ENCODE measurements at places on chromosomes 12 and 14.

- DNase-seq = no peak
Observed at GRCh38 chr14:59093902-59094301, 94.6 kb upstream of the DAAM1 start.

DNA sequence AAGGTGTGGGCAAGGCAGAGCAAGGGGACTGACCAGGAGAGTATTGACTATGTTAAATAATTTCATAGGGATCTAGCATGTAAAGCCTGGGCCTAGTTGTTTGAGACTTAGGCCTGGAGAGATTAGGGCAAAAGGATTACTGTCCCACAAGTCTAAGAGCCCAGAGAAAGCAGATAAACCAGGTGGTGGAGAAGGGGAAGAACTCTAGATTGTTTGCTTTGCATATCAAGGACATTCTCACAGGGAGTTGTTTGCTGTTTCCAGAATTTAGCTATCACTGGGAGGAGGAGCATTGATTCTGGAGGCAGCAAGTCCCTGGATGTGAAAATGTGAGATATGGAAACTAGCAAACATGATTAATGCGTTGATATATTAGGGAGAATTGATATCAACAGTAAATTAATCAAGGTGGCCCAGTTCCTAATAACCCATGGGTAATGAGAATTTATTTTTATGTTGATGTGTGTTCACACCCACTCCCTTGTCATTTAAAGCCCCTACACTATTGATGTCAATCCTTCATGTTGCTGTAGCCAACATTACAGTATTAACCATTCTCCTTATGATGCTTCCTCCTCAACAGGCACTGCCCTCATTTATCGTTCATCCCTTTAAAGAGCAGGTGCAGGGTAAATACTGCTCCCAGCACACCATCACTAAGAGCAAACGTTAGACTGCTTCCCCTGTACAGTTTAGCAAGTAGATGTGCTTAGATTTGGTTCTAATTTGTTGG lies 1666.7 kb upstream of the FLRT2 start:
- DNase-seq = no peak

DNA sequence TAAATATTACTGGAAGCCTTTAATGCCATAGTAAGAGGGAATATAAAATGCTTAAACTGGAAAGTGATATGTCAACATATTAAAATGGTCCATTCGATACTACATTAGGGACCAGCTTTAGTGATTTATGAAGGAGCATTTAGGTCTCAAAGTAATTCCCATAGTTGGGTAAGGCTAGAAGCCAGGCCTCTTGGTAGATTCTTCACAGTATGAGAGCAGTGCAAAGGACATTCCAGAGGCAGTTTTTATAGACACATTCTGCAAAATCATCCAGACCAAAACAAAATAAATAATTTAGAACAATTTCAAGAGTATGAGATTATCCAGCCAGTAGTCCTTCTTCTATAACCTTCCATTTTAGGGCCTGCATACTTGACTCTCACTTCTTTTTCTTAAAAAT lies 142.6 kb upstream of the PDZRN4 start:
- no peak for DNase-seq

GRCh38 chr12:92156139-92156538 lies 10.5 kb upstream of the BTG1 start:
- no peak for DNase-seq

- no peak for DNase-seq
Observed at GRCh38 chr12:6542209-6543009, 8.1 kb downstream of the GAPDH start.

DNA sequence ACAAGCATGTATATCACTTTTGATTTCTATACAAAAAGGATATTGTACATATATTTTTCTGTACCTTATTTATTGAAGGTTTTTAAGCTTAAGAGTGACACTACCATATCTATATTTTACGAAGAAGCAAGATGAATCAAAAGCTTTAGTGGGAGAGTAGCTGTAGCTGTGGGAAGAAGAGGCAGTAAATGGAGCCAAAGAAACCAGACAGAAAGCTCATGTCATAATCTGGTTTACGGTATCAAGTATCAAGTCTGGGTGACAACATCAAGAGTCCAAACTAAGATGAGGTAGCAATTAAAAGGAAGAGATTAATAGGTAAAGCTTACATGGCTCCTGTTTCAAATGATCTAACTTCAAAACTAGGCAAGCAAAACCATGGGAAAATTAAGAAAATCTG lies 54.8 kb downstream of the CEP83 start:
- no peak for DNase-seq

GRCh38 chr12:29051221-29051620 lies 97.9 kb upstream of the FAR2 start:
- no peak for DNase-seq

DNA sequence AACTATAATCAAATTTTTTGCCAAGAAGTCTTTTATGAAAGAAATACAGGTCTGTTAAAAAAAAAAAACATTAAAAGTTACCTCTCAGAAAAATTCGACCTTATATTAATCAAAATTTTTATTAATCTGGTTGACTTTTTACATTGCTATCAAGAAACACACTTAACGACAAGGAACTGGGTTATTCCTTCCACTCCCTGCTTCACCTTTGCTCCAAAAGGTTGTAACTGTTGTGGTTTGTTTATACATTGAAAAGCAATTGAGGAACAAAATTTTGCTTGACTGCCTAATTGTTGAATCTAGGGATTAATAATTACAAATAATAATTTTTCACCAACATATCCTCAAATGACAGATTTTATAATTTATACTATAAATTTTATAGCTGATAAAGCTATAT lies 28.4 kb downstream of the TSPAN8 start:
- no peak for DNase-seq

Data from cerebellar nuclear complex (tissue), 1 donor.